ENCODE measurements at places on chromosomes 12 and 14. TPM values are rescaled to one million over a fixed set of nuclear protein-coding genes. Genes with fewer than 3 reads are reported as not detected.

GRCh38 chr14:65297744-65298143, 114.8 kb upstream of the FUT8 start:
- DNase-seq = no peak

DNA sequence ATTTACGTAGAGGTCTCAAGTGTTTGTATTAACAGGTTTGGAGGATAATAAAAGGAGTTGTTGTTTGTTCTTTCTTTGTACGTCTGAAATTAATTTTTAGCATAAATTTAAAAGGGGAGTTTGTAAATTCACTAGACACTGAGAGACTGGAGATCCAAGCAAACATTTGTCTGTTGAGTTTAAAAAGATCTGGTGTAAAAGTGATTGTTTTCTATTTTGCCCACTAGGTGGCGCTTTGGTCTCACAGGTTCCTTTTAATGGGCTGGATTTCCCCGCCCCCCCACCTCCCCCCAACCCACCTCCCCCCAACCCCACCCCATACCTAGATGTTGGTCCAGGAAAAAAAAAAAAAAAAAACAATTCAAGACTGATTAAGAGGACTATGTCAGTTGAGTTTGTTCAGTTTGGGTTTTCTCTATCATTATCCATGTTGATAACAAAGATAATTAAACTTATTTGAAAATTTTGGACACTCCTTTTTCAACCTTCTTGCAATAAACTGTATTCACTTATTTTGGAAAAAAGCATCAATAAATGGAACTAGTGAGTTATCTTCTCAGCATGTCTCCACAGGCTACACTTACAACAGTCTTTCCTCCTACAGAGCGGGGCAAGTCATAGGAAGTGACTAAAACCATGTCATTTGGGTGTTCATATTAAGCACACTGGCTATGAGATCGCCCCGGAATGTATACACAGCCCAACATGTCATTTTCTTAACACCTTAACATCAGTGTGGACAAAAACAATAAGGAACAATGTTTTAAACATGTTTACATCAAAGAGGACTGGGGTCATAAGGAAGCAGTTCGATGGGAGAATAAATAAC, 841.1 kb downstream of the NRXN3 start:
- DNase-seq = peak; percentile 72

- no peak for DNase-seq
Measured at GRCh38 chr12:71954861-71955260, 16.2 kb downstream of the TPH2 start.

MGAT4C gene
- total RNA-seq = not detected

- no peak for DNase-seq
Measured at GRCh38 chr14:20587489-20588154, at the start of gene RNASE11. RNASE11 (minus strand) TSS chr14:20588001.

GRCh38 chr12:123398550-123399254, 14.8 kb downstream of the KMT5A start:
- peak; percentile 74 for DNase-seq

DNA sequence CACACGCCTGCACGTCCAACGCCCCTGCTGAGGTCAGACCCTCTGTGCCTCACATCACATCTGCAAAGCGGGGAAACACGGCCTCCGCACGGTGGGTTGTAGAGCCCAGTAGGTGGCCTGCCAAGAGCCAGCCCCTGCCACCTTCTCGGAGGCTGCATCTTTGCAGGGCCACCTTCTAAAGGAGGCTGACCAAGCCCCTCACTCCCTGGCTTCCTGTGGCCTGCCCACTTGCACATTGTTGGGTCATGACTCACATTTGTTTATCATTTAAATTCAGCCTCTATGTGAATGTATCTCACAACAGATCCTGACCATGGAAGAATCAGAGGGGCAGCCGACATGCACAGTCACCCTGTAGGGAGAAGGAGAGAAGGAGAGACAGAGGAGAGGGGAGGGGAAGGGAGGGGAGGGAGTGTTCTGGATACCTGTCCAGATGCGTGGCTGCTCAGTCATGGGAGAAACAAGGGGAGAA, 319.5 kb upstream of the DIO3 start:
- no peak for DNase-seq

SIX4 gene
- 0.51 TPM for total RNA-seq

ATF7IP gene
- total RNA-seq = 32.3 TPM

DNA sequence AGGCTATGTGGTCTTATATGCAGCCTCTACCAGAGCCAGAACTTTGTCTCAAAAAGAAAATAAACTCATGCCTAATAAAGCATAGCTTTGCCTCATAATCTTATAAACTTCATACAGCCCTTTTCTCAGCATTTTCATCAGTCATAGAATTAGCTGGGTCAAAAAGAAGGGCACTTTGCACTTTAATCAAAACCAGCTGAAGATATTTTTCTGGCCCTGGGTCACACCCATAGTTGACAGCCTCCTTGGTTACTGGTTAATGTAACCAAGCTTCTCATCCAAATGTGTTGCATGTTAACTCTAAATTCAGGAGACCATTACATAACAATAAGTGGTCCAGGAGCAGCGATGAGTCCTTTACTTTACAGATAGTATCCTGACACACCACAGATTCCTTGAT, 558.2 kb downstream of the FLRT2 start:
- DNase-seq = no peak

DNA sequence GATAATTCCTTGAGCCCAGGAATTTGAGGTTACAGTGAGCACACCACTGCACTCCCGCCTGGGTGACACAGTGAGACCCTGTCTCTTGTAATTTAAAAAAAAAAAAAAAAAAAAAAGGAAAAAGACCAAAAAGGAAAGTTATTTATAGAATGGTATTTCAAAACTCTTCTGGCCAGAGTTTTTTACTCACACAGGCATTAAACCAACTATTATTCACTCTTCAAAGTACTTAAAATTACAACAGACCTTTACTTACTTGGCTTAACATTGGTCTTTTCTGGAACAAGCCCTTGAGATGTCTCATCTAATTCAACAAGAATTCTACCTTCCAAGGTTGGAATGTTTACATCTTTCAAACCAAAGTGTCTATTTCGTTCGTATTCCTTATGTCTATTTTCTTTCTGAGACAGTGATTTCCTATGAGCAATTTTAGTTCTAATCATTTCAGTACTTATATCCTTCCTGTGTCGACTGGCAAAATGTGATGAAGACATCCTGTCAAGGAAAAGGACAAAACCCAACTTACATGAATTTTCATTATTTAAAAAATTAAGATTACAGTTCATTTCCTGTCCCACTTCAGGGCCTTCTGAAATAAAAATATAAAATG, 2.6 kb downstream of the DLGAP5 start:
- DNase-seq = peak; percentile 49

GRCh38 chr12:124496584-124496983, 70.8 kb downstream of the NCOR2 start:
- DNase-seq = no peak

TRAF3 gene
- 30.3 TPM for total RNA-seq

KLRF2 gene
- not detected for total RNA-seq

FOXG1 gene
- total RNA-seq = not detected

DNA sequence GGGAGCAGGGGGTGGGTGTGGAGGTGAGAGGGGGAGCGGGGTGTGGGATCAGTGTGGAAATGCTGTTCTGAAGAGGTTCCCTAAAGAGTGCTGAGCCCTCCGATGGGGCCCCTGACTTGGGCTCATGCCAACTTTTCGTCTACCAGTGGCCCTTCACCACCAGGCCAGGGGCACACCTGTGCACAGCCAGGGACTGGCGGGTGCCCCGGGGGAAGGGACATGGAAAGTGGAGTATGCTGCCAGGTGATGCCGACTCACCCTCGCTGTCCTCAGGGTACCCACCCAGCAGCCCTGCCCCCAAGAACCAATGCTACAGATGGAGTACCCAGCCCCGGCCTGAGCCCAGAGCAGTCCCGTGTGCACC, 26.2 kb downstream of the AMN start:
- DNase-seq = no peak

AQP2 gene
- not detected for total RNA-seq

GRCh38 chr12:3197131-3197818, 120.1 kb downstream of the TSPAN9 start:
- no peak for DNase-seq

- no peak for DNase-seq
Measured at GRCh38 chr12:24172031-24172772, 222.7 kb upstream of the SOX5 start.

DNA sequence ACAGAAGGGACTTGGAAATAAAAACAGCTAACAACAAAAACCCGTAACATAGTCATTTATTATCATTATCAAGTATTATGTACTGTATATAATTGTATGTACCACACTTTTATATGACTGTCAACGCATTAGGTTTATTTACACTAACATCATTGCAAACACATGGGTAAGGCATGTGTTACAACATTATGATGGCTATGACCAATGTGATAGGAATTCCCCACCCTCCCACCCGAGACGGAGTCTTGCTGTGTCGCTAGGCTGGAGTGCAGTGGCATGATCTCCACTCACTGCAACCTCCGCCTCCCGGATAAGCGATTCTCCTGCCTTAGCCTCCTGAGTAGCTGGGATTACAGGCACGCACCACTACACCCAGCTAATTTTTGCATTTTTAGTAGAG, 82.6 kb downstream of the ERC1 start:
- DNase-seq = no peak

GRCh38 chr12:64955746-64956145, 131.3 kb downstream of the TBC1D30 start:
- DNase-seq = no peak

- no peak for DNase-seq
Measured at GRCh38 chr12:75432924-75433323, 42.0 kb downstream of the GLIPR1L2 start.

PTPN21 gene
- total RNA-seq = 7.3 TPM

LMNTD1 gene
- 0.19 TPM for total RNA-seq

DNA sequence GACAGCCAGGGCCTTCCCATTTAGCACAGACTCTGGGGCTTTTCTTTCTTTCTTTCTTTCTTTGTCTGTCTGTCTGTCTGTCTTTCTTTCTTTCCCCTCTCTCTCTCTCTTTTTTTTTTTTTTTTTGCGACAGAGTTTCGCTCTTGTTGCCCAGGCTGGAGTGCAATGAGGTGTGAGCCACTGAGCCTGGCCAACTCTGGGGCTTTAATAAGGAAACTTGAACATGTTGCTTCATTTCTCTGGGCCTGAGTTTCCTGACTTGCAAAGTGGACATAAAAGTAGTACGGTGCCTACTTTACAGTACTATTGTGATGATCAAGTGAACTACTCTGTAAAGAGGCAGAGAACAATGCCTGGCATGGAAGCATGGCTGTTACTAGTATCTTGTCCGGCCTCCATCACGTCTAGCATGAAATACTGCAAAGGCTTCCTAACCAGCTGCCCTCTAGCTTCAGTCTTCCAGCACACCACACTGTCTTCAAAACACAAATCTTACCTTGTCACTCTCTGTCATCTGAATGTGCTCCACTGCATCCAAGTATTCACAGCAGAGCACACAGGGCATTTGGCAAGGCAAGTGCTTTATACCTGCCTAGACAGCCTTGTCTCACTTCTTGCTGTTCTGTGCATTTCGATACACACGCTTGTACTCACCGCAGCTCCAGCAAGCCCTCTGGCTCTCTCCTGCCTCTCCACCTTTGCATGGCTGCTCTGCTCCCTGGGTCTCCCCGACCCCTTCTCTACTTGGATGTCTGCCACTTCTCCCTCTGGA, 96.7 kb downstream of the IRF2BPL start:
- DNase-seq = no peak

- DNase-seq = peak; percentile 20
Measured at GRCh38 chr12:26935636-26936378, 2.0 kb downstream of the INTS13 start.

KERA gene
- total RNA-seq = not detected

- peak; percentile 26 for DNase-seq
Measured at GRCh38 chr14:32724867-32725471, 213.7 kb upstream of the NPAS3 start.

GRCh38 chr12:119712721-119713120, 44.8 kb downstream of the PRKAB1 start:
- DNase-seq = no peak

CBLN3 gene
- total RNA-seq = 1.0 TPM

DNA sequence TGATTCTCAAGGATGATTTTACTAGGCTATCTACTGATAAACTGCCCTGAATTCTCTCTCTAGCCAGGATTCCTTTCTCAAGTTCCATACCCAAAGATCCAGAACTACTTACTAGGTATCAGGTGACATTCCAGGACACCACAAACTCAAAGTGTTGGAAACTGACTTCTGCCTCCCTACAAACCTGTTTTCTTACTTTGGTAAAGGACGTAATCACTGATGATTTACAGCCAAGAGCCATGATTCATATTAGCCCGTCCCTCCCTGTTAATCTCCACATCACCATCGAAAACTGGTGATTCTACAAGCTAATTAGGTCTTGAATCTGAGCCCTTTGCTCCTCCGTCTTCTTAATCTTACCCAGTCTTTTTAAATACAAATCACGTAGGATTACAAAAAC, 1.0 kb upstream of the ATG14 start:
- no peak for DNase-seq

GRCh38 chr14:60862283-60862682, 118.6 kb downstream of the TRMT5 start:
- no peak for DNase-seq

RAD52 gene
- total RNA-seq = 18.0 TPM

Measured in dermis blood vessel endothelial cell (primary cell).